ENCODE measurements at places on chromosomes 4 and X.

GRCh38 chr4:2370597-2371320 is 47.7 kb downstream of the ZFYVE28 start:
- no peak for DNase-seq

DNA sequence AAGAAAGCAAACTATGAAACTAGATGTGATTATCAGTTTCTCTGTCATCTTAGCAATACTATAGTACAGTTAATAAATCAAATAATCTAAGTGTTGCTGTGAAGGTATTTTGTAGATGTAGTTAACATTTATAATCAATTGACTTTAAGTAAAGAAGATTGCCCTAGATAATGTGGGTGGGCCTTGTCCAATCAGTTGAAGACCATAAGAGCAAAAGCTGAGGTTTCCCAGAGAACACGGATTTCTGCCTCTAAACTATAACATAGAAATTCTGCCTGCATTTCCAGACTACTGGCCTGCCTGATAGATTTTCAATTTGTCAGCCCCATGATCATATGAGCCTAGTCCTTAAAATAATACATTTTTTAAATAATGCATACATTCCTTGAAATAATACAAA is 222.9 kb downstream of the PCDH18 start:
- no peak for DNase-seq

DNA sequence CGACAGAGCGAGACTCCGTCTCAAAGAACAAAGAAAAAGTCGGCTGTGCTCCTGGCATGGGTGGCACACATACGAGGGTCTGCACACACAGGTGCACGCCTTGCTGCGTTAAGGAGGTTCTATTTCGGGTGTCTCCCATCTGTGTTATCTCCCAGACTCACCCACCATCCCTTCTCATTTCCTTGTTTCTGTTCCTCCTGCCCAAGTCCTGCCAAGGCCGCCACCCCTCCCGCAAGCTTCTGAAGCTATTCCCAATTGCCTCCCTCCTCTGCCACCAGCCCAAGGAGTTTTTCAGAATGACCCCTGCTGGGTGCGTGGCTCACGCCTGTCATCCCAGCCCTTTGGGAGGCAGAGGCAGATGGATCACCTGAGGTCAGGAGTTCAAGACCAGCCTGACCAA is 6.0 kb upstream of the IL3RA start:
- no peak for DNase-seq

GRCh38 chrX:110671068-110671803 is 124.4 kb downstream of the CHRDL1 start:
- no peak for DNase-seq

- DNase-seq: no peak
Observed at GRCh38 chr4:186216465-186217024, 10.8 kb upstream of the KLKB1 start.

Data from IMR-90 (cell line).